ENCODE measurements at places on chromosomes 2 and 18.
A peak's percentile ranks its signal among the peaks of the same experiment; 100 is the strongest.

GRCh38 chr2:208548700-208549099 lies 142.1 kb downstream of the PTH2R start:
- no peak for DNase-seq

- DNase-seq = peak; percentile 16
These were observed 43.9 kb upstream of the RFX8 start for GRCh38 chr2:101518578-101519492.

GRCh38 chr2:236896688-236897087 lies 189.0 kb upstream of the COPS8 start:
- DNase-seq = no peak

DNA sequence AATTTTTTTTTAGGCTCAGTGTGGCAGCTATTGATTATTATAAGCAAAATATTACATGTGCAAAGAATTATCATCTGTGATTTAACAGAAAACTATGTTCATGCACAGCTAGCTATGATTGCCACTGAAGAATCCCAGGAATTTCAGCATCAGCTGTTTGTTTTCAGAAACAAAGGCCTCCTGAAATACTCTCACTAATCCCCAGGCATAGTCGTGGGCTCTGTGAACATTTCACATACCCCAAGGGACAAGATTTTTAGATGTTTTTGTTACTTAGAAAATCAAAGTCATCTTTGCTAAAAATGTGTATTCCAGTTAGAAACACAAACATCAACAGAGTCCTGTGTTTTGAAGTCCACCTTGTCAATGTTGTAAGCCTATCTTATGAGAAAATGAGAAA lies 156.1 kb downstream of the MYO1B start:
- DNase-seq = no peak

DNA sequence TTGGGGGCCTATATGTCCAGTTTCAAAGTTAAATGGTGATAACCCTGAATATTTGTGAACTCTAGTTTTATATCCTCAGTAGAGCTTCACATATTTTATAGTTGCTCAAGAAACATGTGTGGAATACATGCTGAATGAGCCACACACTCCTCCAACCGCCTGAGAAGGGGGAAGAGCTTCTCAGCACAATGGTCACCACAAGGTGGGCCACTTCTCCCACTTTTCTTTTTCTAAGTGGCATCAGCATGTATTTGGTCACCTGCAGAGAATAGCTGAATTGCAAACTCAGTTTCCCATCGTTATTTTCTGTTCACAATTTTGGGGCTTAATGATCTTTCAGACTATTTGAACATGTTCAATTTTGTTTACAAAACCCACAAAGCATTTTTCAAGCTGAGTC lies 340.5 kb downstream of the PARD3B start:
- no peak for DNase-seq

DNA sequence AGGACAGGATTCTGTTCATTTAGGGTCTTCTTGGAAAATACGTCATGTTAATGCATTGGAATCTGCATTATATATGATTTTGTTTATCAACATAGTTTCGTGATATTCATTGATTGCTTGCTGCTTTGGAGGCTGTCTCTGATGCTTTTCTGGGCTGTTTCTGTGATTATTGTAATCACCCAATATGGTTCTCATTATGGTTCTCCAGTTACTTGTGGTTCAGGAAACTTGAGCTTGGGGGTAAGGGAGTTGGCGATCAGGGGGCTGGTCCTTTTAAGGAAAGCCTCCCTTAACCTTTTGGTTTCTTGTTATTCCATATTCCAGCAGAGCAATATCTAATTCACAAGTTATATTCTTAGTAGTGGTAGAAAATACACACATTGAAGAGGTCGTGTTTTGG lies 17.4 kb upstream of the STON1 start:
- DNase-seq = no peak

DNA sequence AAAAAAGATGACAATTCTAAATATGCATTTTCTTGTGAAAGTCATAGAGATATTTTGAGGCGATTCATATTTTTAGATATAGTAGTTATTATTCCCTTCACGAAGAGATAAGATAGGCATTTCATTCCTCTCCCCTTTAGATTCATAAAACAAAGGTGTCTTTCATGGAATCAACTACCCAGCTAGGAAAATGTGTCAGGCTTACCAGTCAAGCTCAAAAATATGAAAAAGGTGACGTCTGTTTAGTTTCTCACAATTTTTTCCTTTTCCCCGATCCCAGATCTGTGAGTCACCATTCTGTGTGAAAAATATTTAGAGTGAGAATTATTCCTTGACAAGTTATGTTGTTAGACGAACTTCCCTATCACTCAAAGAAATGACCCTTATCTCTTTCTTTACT lies 95.4 kb upstream of the FN1 start:
- DNase-seq = no peak

DNA sequence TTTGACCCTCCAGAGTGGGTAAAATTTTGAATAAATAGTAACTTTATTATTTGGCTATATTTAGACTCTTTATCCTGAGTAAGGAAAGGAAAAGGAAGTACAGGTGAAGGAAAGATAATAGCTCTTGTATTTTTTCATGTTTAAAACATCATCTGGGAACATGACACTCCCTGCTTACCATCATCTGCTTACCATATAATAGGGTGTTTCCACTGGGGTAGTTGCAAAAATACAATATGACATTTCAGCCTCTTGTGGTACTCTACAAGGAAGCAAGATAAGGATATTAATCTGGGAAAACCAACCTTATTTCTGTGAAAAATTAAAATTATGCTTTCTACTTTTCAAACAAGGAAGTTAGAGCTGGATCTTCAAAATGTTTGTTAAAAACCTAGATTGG lies 9.9 kb downstream of the RELCH start:
- no peak for DNase-seq

DNA sequence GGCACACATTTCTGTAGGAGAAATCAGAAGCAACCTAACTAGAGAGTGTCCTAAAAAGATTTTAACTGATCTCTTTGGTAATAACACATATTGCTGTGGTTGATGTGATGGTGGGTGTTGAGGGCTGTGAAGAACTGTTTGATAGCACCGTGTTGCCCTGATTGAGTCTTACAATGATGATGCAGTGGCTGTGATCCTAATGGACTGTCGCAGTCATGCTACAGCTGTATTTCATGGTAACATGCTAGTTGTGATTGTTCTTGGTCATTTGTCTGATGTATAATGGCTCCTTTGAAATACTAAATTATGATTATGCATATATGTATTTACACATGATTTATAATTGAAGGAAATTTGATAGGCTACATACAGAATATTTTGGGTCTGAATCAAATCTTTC lies 82.5 kb upstream of the MMADHC start:
- no peak for DNase-seq

GRCh38 chr18:21853016-21853415 lies 112.4 kb downstream of the MIB1 start:
- DNase-seq = no peak

GRCh38 chr2:58852243-58852642 lies 611.1 kb upstream of the FANCL start:
- no peak for DNase-seq

- DNase-seq = no peak
These were observed 12.2 kb downstream of the CCDC68 start for GRCh38 chr18:54947091-54947490.

GRCh38 chr2:204842661-204843485 lies 297.6 kb downstream of the PARD3B start:
- DNase-seq = peak; percentile 16

DNA sequence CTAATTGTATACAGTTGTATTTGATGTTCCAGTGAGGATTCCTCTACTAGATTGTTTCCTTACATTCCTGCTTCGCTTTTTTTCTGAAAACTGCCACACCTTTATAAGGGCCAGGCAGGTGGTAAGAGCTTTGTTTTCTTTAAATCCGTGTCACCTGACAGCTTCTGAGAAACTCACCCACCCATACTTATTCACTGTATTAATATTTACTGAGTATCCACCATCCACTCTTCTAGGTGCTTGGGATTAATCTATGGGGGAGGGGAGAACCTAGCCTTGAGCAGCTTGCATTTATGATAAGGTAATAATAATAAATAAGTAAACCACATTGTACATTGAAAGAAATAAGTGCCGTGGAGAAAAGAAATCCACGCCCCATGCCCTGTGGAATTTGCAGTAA lies 174.7 kb upstream of the AGAP1 start:
- no peak for DNase-seq

DNA sequence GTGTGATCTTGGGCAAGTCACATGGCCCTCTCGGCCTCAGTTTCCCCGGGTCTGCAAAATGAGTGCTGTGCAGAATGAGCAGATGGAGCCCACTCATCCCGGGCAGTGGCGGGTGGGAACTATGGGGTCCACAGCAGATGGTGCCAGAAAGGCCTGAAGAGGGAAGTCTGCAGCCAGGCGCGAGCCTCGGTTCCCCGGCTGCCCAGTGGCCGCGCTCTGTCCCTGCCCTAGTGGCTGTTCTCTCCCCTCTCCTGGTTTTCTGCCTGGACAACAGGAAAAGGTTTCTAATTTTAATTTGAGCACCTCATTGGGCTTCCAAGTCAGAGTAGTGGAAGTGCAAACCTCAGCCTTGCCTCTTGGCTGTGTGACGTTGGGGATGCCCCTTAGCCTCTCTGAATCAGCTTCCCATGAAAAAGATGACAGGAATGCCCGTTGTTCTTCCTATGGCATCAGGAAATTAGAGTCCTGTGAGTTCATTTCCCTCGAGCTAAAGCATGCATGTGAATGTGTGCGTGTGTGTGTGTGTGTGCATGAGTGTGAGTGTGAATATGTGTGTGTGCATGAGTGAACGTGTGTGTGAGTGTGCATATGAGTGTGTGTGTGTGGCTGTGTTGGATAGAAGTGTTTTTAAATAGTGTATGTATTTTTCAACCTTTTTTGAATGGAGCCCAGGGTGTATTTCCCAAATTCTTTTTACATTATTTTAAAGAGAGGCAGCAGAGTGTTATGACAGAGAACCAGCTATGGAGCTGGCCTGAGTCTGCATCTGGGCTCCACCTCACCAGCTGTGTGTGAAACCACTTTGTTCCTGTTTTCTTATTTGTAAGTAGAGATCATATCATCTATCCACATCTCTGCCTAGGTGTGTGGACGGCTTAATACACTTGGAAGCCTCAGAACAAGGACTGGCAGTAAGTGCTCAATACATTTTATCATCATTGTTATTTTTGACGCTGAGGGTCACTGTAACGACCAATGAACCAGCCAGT lies 41.3 kb downstream of the RRM2 start:
- no peak for DNase-seq

GRCh38 chr2:88247531-88247930 lies 77.4 kb downstream of the THNSL2 start:
- no peak for DNase-seq

- no peak for DNase-seq
These were observed 41.8 kb downstream of the INPP4A start for GRCh38 chr2:98486374-98486981.

GRCh38 chr2:20579866-20580265 lies 71.0 kb downstream of the HS1BP3 start:
- no peak for DNase-seq

- no peak for DNase-seq
These were observed 628.7 kb upstream of the PIK3C3 start for GRCh38 chr18:41326311-41326710.

GRCh38 chr2:6073191-6074088 lies 381.3 kb downstream of the SOX11 start:
- no peak for DNase-seq

- DNase-seq = no peak
These were observed 30.6 kb upstream of the PPP3R1 start for GRCh38 chr2:68282811-68283418.

DNA sequence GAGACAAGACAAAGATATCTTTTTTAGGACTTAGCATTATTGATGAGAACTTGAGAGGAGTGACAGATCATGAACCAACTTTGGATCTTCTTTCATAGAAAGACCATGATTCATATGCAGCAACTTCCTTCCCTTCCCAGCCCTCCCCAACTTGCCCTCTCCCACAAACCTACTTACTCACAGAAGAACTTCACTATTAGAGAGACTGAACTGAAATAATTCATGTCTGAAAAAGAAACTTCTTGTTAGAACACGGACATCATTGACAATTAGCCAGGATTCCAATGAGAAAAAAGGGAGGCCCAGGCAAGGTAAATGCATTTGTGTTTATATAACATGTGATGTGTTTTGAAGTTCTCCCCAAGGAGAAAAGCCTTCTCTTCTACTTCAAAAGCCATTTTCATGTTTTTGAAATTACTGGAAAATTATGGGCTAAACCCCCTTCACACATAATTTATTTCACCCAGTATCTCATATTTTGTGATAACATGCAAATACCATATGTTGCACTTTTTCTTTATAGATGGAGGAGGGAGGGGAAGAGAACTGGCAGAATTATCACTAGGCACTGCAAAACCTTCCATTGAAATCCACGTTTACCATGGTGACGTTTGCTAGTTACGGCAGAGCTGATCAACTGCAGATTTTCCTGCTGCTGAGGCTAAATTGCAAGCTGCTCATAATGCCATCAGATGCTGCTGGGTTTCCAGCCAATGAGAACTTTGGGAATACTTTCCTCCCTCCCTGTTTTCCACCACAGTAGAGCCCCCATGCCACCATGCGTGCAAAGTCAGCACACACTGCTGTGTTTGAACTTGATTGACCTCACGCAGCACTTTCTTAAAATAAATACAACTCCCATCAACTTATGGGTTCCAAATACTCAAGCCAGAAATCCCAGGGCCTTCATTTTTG lies 294.7 kb downstream of the MEIS1 start:
- no peak for DNase-seq

DNA sequence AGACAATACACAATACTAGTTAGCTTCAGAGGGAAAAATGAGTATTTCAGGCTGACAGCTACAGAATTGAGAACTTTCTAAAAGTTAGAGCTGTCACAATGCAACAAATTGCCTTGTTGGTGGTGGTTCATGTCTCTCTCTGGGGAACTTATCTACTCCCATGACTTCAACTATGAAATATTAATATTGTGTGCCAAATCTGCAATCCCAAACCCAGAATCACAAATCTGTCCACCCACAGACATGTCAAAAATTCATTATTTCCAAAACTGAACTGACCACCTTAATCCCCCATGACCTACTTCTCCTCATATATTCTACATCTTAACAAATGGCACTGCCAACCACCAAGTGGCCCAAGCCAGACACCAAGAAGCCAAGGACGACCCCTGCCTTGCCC lies 143.5 kb downstream of the TCF4 start:
- no peak for DNase-seq

- DNase-seq = no peak
These were observed 6.0 kb downstream of the KRCC1 start for GRCh38 chr2:88049622-88050021.

- no peak for DNase-seq
These were observed 242.0 kb upstream of the STON1 start for GRCh38 chr2:48287976-48288375.

DNA sequence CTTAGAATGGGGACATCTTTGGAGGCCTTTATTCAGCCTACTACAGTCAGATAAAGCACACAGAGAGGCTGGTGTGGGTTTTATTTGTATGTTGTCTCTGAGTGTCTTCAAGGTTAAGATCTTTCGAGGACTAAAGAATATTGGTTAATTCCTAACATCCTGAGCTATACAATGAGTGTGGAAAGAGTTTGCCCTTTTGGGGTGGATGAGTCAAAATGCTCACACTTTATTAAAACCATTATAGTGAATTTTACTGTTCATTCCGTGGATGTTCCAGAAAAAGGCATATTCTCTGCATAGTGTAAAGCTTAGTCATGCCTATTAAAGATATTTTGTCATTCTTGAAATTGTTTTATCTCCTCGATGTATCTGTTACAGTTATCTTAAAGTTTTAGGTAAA lies 29.1 kb upstream of the SLC38A11 start:
- DNase-seq = no peak

- no peak for DNase-seq
These were observed 284.3 kb upstream of the SPRED2 start for GRCh38 chr2:65716698-65717097.

GRCh38 chr18:79590191-79591031 lies 89.2 kb upstream of the CTDP1 start:
- no peak for DNase-seq

All from gastrocnemius medialis (tissue), 4 donors.